ENCODE measurements at places on chromosomes 7 and 10.

DNA sequence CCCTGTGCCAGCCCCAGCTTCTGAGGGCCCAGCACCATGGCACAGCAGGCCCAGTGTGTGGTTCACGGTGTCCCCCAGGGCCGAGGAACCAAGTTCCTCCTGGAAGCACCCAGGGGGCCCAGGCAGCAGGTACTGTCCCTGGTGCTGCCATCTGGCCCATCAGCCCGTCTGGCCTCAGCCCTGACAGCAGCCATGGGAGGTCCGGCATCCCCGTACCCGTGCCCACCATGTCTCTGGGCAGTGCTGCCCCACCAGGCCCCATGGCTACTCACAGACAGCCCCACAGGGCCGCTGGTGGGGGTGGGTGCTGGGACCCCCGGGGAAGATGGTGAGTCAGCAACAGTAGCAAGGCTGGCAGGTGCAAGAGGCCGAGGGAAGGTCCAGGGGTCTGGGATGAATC, 32.8 kb downstream of the STK32C start:
- no peak for DNase-seq

GRCh38 chr10:125441151-125441550, 241.8 kb downstream of the TEX36 start:
- no peak for DNase-seq

- no peak for DNase-seq
Observed at GRCh38 chr10:48656914-48657305, 27.8 kb upstream of the WDFY4 start.

- no peak for DNase-seq
Observed at GRCh38 chr10:29725133-29725720, 90.5 kb upstream of the SVIL start.

- DNase-seq, result no peak
Observed at GRCh38 chr10:45265996-45266395, 49.4 kb downstream of the OR13A1 start.

DNA sequence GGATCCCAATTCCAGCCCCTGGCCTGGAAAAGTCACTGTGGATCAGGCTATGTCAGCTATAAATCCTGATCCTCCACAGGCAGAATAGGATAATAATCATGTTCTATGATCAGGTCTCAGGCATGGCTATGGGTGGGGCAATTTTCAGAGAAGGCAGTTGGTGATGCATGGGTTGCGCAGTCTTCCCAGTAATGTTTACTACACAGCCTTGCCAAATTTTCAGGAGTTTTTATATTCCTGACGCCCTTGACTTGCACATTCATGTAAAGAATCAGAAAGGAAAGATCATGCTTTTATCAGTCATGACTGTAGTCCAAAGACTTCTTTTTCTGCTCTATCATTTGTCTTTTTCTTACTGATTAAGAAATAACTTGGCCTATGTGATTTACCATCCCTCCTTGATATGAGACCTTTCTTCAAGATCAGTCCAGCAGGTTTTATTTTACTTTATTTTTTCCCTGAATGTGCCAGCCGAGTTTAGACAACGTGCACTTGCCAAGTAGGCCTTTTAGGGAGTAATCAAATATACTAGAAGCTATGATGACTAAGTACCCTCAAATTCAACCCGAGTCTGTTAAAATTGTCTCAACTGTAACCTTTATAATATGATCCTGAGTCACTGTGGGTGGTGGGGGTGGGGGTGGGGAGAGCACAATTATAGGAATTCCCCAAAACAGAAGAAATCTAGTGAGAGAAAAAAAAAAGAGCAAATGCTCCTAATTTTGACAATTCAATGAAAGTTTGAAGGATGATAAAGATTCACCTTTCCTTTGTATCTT, 31.9 kb downstream of the ARL4A start:
- DNase-seq, result no peak

- DNase-seq, result no peak
Observed at GRCh38 chr10:3237530-3237929, 64.9 kb upstream of the PITRM1 start.

DNA sequence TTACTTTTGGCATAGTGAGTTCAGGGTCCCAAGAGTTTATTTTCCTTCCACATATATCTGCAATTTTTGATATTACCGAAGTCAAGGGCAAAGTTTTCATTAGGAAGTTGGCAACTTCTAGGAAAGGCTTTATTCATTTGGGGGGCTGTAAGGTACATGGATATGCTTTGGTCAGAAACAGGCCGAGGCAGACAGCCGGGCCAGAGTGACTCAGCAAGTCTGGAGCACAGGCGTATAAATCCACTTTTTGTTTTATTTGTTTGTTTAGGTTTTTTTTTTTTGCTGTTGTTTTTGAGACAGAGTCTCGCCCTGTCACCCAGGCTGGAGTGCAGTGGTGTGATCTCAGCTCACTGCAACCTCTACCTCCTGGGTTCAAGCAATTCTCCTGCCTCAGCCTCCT, 3.7 kb downstream of the ZNF680 start:
- DNase-seq, result no peak

DNA sequence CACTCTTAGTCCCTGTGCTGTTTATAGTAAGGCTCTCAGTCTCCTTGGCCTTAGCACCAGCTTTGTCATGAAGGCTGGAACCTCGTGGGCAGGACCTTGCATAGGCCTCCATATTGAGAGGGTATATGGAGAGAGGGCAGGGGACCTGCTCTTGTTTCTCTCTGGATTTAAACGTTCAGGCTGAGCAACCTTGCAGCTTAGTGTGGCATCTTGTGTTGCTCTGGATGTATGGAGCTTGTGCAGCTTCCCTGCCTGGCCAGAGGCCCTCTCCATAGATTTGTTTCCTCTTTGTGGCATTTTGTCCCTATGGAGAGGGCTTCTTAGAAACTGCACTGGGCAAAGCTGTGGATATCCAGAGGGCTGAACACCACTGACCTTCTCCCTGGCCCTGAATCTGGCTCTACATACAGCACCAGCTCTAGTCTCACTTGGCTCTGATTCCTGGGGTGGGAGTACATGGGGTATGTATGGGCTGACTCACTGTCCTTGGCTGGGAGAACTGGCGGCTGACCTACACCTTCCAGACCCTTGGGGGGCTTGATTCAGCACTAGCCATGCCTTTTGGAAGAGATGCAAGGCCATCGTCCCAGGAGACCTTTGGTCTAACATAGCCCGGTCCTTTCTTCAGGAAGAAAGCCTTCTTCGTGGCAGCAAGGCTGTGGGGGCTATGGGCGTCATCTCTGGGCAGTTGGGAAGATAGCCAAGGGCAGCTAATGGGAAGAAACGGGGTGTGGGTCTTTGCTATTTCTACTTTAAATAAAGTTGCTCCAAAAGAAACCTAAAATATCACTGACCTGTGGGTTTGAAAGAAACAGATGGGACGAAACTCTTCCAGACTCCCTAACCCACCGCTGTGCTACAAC, 30.5 kb downstream of the ITPRIP start:
- no peak for DNase-seq

DNA sequence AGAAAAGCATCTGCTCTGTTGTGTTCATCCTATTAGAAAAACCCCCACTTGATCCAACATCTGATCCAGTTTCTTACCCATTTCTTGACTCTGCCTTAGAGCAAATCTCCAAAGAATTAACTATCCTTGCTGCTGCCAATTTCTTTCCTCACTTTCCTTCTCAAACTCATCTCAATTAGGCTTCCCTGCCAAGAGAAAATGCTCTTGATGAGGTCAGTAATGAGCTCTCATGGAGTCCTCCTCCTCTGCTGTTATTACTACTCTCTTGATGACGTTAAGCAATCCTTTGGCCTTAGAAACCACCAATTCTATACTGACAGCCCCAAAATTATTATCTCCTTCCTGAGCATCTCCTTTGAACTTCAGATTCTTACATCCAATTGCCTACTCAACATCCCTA, 162.0 kb upstream of the FAM13C start:
- no peak for DNase-seq

DNA sequence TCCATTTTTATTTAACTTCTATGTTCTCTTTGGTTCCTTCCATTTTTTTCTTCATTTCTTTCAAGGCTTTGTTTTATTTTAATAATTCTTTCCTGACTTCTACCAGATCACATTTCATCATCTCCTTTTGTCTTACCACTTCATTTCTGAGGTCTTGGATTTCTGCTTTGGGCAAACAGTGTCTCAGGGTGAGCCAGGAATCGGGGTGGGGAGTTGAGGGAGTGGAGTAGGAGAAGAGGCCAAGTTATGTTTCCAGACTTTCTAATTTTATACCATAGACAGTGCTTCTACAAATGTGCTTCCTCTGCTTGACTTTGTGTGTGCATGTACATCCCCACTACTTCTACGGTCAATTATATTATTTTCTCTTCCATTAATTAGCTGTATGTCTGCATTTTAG, 112.1 kb downstream of the PRKG1 start:
- DNase-seq, result no peak

All from CD4-positive, alpha-beta T cell treated with Interleukin-15 for 4 hours (primary cell).